NCI-H1417 (cell line): ENCODE measurements at places on chromosomes 16 and 17.

DNA sequence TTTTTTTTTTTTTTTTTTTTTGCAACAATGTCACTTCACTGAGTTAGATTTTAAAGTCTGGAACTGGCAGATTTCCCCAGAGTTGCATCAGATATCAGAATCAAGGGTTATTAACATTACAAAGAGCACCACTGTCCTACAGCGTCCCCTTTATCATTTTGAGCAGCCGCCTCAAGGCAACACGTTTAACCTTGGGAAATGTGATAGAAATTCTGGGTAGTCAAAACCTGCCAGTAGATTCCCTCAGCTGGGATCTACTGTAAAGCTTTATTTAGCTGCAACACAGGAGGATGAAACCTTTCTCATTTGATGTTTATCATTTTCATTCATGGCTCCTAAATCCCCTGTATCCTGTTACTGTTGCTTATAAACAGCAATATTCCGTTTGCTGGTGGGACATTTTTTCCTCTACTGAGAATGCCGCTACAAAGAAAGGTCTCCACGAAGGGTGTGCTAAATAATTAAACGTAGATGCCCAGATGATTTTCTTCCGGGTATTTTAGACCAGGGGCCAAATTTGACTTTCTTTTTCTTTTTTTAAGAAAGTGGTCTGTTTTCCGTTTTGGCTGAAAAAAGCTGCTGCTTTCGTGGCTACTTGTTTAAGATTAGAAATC, 436.1 kb upstream of the GOT2 start:
- DNase-seq, result no peak

DNA sequence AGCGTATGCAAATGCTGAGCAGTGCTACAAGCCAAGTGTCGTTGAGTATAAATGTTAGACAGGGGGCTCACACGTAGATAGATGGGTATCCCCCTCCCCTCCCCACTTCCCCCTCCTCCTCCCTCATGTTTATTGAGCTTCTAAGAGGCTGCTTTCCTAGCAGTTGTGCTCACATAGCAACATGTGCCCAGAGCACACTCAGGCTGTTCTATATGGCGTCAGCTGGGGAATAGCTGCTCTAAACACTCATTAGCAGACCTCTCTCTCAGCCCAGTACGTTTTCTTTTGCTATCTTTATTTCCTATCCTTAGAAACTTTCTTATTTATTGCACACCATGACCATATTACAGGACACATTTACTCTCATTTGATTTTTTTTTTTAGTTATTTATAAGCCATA, 1.8 kb downstream of the KCNJ2 start:
- no peak for DNase-seq

- peak; percentile 59 for DNase-seq
Observed at GRCh38 chr16:825341-826061, 25.0 kb upstream of the GNG13 start.

GRCh38 chr17:15651583-15652110, 32.1 kb upstream of the FBXW10B start:
- peak; percentile 26 for DNase-seq

DNA sequence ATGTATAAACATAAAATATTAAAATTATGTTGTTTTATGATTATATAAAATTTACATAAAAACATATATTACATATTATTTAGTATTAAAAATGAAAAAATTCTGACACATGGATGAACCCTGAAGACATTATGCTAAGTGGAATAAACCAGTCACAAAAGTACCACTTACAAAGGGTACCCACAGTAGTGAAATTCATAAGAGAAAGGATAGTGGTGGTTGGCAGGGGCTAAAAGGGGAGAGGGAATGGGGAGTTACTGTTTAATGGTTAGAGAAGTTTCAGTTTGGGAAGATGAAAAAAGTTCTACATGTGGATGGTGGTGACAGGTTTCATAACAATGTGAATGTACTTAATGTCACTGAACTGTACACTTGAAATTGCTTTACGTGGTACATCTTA, 41.4 kb downstream of the FBXL20 start:
- no peak for DNase-seq

- DNase-seq, result no peak
Observed at GRCh38 chr17:68807998-68808772, 147.0 kb downstream of the ABCA8 start.

DNA sequence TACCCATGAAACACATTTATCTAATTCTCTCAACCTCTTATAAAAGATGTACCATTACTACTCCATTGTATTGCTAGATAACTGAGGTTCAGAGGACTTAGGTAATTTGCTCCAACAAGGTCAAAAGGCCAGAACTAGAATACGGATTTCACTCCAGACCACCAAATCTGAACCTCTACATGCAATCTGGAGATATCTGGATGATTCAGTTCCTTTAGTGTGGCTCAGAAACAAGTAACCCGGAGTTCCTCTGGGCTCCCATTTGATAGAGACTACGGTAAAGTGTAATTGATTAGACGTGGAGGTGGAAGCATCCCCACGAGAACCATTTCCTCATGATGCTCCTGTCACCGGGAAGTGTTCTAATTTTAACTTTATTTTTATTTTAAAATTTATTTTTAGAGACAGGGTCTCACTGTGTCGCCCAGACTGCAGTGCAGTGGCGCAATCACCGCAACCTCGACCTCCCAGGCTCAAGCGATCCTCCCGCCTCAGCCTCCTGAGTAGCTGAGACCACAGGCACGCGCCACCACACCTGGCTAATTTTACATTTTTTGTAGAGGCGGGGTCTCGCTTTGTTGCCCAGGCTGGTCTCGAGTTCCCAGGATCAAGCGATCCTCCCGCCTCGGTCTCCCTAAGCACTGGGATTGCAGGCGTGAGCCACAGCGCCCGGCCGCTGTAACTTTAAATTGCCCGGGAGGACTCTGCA, 608 bp upstream of the COX10 start:
- no peak for DNase-seq

DNA sequence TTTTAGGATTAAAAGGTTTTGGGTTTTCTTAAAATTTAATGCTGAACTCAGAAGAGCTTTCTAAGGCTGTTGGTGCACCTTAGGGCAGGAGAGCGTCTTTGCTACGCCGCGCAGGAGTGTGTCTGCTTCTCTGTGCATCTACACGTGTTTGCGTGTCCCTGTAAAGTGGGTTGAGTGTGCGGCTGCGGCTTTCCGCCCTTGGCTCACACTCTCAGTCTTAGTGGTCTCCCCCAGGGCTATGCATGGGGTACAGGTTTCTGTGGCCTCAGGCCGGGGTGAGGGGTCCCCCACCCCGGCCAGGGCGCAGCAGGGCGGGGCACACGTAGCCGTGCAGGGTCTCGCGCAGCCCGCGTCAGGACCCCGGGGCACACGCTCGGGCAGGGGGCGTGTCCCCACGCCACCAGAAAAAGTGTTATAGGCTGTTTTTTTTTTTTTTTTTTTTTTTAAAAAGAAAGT, 727 bp upstream of the TENT4B start:
- DNase-seq, result peak; percentile 11

DNA sequence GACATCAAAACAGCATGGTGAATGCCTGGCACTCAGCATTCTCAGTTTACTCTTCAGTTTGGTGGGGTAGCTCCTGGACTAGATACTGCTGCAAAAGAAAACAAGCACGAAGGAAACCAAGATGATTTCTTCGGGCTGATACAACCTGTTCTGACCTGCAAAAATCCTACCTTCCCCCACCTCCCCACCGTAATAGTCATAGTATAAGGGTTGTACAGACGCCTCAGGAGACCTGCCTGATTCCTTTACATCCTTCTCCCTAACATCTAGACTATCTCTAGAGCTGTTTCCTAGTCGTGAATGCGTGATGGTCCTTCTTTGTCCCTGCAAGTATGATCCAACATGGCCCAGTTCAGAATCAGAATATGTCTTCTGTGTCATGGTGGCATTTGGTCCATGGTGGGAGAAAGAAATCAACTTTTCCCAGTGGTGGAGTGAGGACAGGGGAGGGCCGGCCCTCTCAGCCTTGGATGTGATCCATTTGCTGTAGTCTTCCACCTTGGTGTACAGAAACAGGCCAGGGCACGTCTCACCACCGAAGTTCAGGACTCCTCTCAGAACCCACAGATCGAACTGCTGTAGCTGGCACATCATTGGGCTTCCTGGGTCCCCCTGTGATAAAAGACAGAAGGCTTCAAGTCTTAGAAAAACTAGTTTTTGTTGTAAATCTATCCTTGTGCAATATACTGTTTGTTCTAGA, 14.5 kb downstream of the PRSS54 start:
- no peak for DNase-seq

- no peak for DNase-seq
Observed at GRCh38 chr16:64159976-64160375, 961.9 kb downstream of the CDH11 start.
